Stimulated activated CD8-positive, alpha-beta memory T cell treated with anti-CD3 and anti-CD28 coated beads, Interleukin-7, amount 100 ng/mL, for 1 hour (primary cell): ENCODE measurements at places on chromosomes 1 and 21.

- no peak for DNase-seq
These were observed 46.6 kb downstream of the KIAA0040 start for GRCh38 chr1:175145899-175146528.

GRCh38 chr1:50701706-50702317 lies 258.3 kb downstream of the FAF1 start:
- DNase-seq, result no peak

- DNase-seq, result no peak
These were observed 151.7 kb downstream of the ZC3H11B start for GRCh38 chr1:219460896-219461815.

GRCh38 chr1:35047188-35047858 lies 15.6 kb upstream of the ZMYM6 start:
- no peak for DNase-seq

DNA sequence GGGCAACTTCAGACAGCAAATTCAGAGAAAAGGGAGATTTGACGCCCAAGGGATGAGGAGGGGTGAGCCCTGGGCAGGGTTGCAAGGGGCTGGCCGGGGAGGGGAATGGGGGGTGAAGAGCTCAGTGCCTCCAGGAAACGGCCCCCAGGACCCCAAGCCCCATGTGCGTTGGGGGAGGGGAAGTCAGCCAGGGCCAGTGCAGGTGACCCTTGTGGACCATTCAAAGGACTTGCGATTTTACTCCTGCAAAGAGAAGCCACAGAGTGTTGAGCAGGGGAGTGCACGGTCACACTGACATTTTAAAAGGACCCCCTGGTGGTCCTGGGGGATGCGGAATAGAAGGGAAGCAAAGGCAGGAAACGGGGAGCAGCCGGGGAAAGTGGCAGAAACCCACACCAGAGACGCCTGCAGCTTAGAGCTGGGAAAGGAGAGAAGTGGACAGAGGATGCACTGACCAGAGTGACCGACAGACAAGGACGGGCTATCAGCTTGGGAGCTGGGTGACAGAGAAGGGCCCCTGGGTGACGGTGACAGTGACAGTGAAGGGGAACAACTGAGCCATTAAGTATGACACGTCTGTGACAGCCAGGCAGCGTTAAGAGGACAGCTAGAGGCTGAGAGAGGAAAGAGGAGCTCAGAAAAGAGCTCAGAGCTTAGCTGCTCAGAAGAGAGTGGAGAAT lies 54.0 kb upstream of the TMEM51 start:
- DNase-seq, result no peak

DNA sequence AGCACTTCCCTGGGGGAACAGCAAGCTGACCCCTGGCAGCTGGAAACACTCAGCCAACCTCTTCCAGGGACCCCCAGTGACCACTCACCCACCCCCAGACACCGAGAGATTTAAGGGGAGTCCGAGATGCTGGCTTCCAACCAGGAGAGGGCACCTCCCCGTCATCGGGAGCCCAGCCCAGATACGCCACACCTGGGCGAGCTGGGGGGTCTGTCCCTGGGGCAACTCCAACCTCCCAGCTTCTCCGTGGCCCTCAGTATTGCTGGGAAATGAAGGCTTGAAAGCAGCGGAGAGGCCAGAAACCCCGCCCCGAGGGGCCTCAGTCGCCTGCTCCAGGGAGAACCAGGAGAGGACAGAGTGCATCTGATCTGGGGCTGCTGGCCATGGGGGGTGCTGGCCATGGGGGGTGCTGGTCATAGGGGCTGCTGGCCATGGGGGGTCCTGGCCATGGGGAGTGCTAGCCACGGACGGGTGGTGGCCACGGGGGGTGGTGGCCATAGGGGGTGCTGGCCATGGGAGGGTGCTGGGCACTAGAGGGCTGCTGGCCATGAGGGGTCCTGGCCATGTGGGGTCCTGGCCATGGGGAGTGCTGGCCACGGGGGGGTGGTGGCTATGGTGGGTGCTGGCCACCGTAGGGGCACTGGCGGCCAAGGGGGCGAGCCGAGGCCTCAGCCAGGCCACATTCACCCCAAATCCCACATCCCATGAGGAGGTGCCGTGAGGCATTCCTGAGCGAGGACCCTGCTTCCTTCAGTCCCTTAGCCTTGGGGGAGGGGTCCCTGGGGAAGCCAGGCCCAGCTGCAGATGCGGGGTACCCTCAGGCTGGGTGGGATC lies 61.5 kb upstream of the TTC34 start:
- DNase-seq, result no peak

DNA sequence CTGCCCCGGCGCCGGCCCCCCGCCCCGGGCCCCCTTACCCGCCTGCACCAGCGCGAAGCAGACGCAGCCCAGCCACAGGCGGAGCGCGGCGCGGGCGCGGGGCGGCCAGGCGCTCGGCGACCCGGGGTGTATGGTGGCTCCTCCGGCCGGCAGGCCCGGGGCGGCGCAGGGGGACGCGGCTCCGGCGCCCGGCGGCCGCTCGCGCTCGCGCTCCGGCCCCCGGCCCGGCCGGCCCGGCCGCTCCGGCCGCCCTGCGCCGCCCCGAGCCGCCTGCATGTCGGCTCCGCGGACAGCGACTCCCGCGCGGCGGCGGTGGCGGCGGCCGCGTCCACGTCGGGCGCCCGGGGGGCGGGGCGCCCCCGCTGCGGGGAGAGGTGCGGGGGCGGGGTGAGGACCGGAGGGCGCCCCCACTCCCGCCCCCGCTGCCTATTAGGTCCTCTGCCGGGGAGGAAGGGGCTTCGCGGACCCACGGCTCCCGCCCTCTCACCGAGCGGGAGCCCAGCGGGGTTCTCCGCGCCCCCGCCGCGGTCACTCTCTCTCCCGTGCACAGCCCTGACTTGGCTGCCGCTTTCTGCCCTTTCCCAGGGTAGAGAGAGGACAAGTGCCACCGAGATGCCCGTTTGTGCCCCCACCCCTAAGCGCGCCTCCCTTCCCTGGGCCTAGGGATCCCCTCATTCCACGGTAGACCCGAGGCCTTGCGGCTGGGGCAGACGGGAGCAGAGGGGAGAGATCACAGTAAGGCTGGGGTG lies at the start of gene FNDC5:
TSS of gene FNDC5 (minus strand) at position 298 of the 749 bp plus-strand sequence.
- DNase-seq, result no peak

DNA sequence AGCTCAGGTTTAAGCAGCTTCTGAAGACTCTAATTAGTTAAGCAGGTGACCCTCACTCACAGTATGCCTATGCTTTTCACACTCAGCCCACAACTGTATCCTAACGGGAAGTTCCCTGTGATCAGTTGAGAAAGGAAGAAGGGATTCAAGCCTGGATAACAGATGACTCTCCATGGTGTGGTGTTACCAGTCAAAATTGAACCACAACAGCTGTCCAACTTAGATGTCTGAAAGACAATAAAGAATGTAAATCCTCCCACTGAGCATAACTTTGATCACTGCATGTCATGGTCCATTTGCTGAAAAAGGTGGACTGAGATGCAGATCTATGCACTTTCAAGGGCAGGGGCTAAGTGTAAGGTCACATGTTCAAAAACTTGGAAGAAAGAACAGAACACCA lies 32.3 kb upstream of the DIPK1A start:
- DNase-seq, result no peak

- DNase-seq, result no peak
These were observed 49.8 kb downstream of the TPR start for GRCh38 chr1:186325239-186325638.

GRCh38 chr21:29077651-29078090 lies 4.2 kb upstream of the CCT8 start:
- DNase-seq, result no peak

GRCh38 chr1:156083800-156084790 lies 1.8 kb upstream of the MEX3A start:
- DNase-seq, result no peak

DNA sequence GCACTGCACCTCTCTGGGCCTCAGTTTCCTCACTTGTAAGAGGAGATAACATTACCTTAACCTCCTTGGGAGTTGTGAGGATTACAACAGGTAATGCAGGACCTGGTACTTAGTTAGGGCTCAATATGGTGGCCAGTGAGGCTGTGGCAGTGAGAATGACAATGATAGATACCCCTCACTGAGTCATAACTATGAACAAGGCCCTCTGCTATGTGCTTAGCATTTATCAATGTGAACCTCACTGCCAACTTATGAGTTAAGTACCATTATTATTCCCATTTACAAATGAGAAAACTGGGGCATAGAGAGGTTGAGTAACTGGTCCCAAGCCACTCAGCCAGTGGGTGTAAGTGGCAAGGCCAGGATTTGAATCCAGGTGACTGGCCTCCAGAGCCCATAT lies 64.4 kb downstream of the HMGB4 start:
- no peak for DNase-seq

DNA sequence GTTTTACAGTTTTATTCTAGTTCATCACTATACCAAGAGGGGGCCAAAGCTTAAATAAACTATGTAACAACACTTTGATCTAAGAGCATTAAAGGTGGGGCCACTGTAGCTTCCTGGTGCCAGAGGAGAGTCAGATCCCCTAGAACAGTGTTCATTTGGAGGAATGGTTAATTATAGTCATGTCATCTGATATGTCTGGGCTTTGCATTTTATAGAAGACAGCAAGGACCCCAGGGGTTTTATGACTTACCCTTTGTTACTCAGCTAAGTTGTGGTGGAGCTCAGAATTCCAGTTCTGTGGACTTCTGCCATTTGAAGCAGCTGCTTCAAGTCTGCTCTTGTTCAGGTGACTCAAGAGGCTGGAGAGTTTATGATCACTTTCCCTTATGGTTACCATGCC lies 16.7 kb downstream of the KDM4A start:
- no peak for DNase-seq

- DNase-seq, result no peak
These were observed 36.4 kb downstream of the HS2ST1 start for GRCh38 chr1:86950712-86951419.

GRCh38 chr1:245807306-245807705 lies 652.5 kb downstream of the KIF26B start:
- no peak for DNase-seq

DNA sequence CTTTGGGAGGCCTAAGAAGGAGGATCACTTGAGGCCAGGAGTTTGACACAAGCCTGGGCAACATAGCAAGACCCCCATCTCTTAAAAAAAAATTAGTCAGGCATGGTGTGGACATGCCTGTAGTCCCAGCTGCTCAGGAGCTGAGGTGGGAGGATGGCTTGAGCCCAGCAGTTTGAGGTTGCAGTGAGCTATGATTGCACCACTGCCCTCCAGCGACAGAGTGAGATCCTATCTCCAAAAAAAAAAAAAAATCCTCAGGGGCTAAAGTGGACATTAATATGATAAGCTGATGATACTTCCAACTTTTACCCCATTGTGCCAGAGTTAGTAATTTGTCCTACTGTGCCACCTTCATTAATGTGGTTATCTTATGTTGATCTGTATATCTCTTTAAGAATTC lies 327.8 kb upstream of the FMN2 start:
- no peak for DNase-seq
